Stimulated activated CD8-positive, alpha-beta memory T cell treated with anti-CD3 and anti-CD28 coated beads, Interleukin-7, amount 100 ng/mL, for 48 hours (primary cell): ENCODE measurements at places on chromosomes 1 and 21.

DNA sequence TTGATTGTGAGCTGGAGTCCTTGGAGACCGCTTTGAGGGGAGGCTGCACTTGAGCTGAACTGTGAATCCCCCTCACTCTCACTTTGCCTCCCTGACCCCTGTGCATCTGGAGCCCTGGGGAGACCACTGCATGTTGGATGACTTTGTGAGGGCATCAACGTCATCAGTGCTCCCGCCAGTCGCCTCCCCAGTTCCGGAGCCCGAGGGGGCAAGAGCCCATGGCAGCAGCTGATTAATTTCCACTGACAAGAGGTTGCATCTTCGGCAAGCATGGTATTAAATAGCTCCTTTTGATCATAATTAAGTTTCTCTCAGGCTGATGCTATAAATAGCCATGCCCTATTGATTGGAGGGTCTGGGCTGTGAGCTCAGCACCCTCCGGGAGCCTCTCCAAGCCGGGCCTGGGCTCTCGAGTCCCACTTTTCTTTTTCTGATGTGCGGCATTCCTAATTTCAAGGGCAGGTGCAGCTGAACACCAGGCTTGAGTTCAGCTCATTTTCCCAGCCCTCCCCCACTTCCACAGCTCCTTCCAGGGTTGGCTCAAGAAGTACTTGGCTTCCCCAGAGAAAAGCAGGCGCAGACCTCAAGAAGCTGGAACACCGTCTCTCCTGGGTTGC is 33.2 kb downstream of the KCND3 start:
- DNase-seq: no peak

DNA sequence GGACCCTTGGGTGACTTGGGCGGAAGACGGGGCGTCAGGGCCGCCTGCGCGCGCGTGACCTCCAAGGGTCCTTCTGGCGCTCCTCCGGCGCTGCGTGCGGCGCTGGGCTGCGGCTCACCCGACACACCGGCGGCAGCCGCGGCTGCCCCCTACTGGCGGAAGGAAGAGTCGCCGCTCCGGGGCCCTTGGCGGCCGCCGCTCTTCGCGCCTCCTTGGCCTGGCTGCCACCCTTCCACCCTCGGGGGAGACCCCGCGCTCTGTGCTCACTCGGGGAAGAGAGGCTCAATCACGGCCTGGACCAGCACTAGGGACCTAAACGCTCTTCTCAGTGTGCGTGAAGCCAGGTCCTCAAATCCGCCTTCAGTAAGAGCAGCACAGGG is 89.7 kb downstream of the DMRTA2 start:
- peak; percentile 19 for DNase-seq

- DNase-seq: no peak
Measured at GRCh38 chr1:93394514-93394913, 48.8 kb downstream of the DR1 start.

DNA sequence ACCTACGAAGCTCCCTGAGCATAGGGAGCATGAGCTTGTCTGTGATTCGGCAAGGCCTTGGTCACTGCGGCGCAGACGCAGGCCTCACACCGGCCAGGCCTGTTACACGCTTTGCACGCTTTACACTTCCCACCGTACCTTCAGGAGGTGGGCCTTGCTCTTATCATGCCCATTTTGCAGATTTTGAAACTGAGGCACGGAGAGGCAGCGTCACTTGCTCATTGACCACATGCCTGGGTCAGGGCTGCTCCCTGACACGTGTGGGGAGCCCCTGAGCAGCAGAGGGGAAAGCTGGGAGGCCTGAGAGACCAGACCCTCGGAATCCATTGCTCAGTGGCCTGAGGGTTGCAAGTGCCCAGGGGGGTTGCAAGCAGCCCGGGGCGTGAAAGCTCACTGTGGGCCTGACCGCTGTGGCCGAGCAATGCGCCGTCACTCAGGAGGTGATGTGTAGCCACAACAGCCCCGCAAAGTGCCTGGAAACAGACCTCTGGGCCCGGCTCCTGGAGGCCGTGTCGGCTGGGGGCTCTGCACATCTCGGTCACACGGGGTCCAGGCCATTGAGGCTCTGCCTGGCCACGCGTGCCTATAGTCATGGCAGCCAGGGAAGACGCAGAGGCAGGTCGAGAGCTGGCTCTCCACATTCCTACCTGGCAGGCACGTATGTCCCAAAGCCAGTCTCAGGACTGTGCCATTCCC is 6.9 kb downstream of the ARHGEF16 start:
- no peak for DNase-seq

DNA sequence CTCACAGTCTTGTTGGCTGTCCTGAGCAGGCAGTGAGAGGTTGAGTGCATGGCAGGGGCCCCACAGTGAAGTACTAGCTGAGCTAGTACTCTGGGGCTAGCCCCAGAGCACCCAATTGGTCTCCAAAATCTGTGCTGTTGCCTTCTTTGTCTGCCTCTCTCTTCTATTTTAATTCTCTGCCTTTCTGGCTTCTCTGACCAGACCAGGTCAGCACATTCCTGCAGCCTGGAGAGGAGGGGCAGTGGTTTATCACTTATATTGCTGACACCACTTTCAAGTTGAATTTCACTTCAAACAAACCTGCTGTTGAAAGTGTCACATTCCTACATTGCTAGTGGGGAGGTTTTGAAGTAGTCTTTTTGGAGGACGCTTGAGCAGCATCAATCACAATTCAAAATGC is 628.7 kb downstream of the PTPRU start:
- no peak for DNase-seq

DNA sequence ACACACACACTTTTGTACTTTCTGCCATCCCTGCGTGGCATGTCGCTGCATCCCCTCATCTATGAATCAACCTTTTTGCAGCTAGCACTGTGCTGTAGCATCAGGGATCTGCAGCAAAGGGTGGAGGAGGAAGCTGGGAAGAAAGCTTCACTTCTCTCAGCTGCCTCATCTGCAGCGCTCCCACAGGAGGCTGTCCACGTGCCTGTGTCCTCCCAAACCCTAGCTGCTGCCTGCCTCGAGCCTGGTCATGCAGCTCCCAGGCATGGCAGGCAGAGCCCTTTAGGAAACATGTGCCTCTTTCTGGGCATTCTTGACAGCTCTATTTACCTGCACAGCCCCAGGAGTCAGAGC is 262.1 kb upstream of the SGIP1 start:
- no peak for DNase-seq
